ENCODE measurements at places on chromosomes 7 and 10. TPM values are rescaled to one million over a fixed set of nuclear protein-coding genes. Genes with fewer than 3 reads are reported as not detected.

- H3K27ac ChIP-seq: no peak overlapping the region
- H3K4me1 ChIP-seq: no peaks in the 10 kb centered on the region
- DNase-seq: no peak
- H3K4me3 ChIP-seq: no peak overlapping the region
Measured at GRCh38 chr7:35505066-35505465, 189.9 kb downstream of the HERPUD2 start.

DNA sequence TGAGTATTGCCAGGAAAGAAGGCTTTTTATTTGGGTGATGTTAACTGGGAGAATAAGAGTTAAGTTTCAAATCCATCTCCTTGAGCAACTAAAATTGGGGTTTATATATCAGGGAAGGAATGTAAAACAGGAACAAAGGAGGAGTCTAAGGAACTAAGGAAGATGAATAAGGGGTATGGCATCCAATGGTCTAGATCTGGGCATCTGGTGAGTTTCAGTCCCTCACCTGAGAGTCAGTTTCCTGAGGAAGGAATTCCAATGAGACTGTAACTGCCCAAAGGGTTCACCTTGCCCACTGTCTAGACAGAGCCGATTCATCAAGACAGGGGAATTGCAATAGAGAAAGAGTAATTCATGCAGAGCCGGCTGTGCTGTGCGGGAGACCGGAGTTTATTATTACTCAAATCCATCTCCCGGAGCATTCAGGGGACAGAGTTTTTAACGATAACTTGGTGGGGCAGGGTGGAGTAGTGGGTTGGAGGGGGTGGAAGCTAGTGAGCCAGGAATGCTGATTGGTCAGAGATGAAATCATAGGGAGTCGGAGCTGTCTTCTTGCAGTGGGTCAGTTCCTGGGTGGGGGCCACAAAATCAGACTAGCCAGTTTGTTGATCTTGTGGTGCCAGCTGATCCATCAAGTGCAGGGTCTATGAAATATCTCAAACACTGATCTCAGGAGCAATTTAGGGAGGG is 188.3 kb upstream of the STK17A start:
- H3K4me1 ChIP-seq: no peaks in the 10 kb centered on the region
- no peak for DNase-seq
- no peaks in the 10 kb centered on the region for H3K36me3 ChIP-seq

- peak; percentile 32 for DNase-seq
- peak overlapping the region; percentile 26 for H3K27ac ChIP-seq
- no peaks in the 10 kb centered on the region for H3K36me3 ChIP-seq
Measured at GRCh38 chr7:51121931-51122425, 194.6 kb downstream of the COBL start.

DNA sequence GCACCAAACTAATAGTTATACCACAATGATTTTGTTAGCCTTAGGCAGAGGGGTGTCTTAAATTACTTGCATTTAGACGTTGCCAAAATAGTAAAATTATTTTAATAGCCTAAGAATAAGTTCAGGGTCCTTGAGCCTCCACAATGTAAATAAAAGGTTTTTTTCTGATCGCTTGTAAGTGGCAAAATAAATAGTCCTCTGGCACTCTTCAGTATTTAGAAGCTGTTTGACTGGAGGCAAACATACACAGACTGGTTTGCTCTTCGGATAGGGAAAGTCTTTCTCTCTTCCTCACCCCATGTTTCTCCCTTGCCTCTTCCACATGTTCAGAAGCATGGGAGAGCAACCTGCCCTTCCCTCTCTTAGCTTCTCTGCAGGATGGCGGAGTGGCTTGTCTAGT is 49.5 kb upstream of the FAM180A start:
- H3K27me3 ChIP-seq: no peaks in the 10 kb centered on the region
- H3K4me3 ChIP-seq: no peak overlapping the region
- peaks cover 14% of the 10 kb centered on the region for H3K4me1 ChIP-seq
- DNase-seq: no peak
- H3K27ac ChIP-seq: no peak overlapping the region

DNA sequence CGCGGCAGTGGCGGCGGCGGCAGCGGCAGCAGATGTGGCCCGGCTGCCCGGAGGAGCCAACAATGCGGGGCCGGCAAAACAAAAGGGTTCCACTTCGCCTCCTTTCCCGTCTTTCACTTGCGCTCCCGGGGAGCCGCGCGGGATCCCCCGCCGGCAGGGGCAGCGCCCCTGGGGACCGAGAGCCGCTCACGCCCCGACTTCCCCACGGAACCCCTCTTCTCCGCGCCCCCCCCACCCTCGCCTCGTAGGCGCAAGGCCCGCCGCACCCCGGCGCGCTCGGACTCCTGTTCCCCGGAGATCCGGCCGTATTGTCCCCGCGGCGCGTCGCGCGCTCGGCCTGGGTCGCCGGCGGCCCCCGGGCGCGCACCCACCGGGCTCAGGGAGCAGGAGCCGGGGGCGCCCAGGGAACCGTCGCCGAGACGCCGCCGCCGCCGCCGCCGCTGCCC is 854 bp downstream of the CTBP2 start:
- peak; percentile 55 for DNase-seq
- no peaks in the 10 kb centered on the region for H3K36me3 ChIP-seq

GRCh38 chr7:140990193-140990962 is 24.4 kb downstream of the MRPS33 start:
- no peaks in the 10 kb centered on the region for H3K36me3 ChIP-seq
- H3K27me3 ChIP-seq: no peaks in the 10 kb centered on the region
- no peak overlapping the region for H3K27ac ChIP-seq
- no peak for DNase-seq
- H3K4me3 ChIP-seq: no peak overlapping the region
- peaks cover 8% of the 10 kb centered on the region for H3K4me1 ChIP-seq

Gene ERVW-1
- not detected for total RNA-seq

Gene IDI2
- not detected for total RNA-seq

Gene ZNF862
- total RNA-seq: 18.8 TPM

Gene GRID2IP
- 1.0 TPM for total RNA-seq
